ENCODE measurements at places on chromosomes 13 and 19. TPM values are rescaled to one million over a fixed set of nuclear protein-coding genes. Genes with fewer than 3 reads are reported as not detected.

GRCh38 chr13:113912596-113912995, 48.7 kb upstream of the GAS6 start:
- DNase-seq: no peak
- no peaks in the 10 kb centered on the region for H3K4me1 ChIP-seq

GRCh38 chr13:39167018-39167417, 128.8 kb downstream of the NHLRC3 start:
- no peak overlapping the region for H3K4me3 ChIP-seq
- DNase-seq: no peak
- H3K36me3 ChIP-seq: no peaks in the 10 kb centered on the region
- H3K27me3 ChIP-seq: no peaks in the 10 kb centered on the region
- H3K27ac ChIP-seq: no peak overlapping the region

- peaks cover 1% of the 10 kb centered on the region for H3K4me1 ChIP-seq
- no peak for DNase-seq
- peaks cover 78% of the 10 kb centered on the region for H3K36me3 ChIP-seq
- no peaks in the 10 kb centered on the region for H3K27me3 ChIP-seq
These were observed 9.1 kb downstream of the NOP53 start for GRCh38 chr19:47754206-47755064.

IFNL1 gene
- total RNA-seq: not detected

DNA sequence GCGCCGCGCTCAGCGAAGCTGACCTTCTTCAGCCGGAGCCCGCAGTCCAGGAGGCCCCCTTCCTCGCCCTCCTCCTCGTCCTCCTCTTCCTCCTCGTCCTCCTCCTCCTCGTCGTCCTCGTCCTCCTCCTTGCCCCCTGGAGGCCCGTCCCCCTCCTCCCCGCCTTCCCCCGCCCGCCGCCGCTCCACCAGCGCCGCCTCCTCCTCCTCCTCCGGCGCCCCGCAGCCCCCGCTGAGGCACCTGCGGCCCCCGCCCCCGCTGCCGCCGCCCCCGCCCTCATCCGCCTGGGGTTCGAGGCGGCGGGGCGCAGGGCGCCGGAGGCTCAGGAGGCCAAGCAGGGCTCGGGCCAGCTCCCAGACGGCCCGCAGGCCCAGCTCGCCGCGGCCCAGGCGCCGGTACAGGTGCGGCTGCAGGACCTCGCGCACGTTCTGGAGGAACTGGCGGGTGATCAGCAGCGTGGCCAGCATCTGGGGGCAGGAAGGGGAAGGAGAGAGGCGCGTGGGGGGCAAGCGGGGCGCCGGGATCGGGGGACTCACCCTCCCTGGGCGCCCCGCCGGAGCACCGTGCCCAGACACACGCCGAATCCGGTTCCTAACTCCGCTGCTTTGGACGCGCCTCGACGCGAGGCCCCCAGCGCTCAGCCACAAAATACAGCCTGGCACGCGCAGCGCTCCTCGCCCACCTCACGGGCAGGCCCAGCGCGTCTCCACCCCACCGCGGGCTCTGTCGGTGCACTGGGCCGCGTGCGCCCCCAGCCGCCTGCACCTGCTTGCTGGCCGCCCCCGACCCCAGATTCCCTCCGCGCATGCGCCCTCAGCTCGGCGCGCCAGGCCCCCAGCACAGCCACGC, 5.9 kb downstream of the ANO8 start:
- peak overlapping the region; percentile 49 for H3K4me3 ChIP-seq
- H3K4me1 ChIP-seq: peaks cover 26% of the 10 kb centered on the region
- no peaks in the 10 kb centered on the region for H3K36me3 ChIP-seq

DNA sequence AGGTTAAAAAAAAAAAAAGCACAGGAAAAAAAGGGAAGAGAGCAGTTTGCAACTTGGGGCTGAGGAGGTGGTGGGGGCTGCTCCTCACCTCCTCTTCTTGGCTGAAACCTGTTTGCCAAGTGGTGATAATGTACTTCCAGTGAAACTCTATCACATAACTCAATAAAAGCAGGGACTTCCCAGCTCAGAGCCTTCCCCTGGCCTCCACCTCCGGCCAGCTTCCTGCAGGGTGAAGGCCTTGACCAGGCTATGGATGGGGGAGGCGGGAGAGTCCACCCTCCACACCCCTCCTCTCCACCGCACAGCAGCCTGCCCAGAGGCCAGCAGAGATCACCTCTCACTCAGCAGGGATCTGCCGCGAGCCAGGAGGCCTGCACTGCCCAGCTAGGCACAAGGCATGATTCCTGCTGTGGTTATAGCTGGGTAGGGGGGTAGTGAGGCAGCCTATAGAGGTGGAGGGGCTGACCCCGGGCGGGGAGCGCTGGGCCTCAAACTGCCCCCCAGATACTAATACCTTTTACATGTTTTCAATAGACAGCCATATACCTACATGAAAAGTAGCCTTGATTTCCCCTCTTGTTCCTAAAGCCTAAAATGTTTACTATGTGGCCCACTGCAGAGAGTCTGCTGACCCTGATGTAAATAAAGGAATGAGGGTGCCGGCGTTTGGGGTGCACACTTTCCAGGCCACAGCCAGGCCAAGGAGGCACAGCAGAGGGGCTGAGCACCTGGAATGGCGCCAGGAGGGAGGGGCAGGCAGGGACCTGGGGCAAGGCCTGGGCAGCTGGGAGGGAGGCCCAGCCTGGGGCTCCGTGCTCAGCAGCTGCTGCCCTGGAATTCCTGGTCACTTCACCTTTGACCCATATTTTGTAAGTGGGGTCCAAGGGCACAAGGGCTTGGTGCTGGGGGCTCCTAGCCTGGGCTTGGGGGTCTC, 10.3 kb downstream of the ZNF787 start:
- H3K4me1 ChIP-seq: peaks cover 80% of the 10 kb centered on the region
- no peak overlapping the region for H3K4me3 ChIP-seq
- H3K27me3 ChIP-seq: no peaks in the 10 kb centered on the region
- peaks cover 4% of the 10 kb centered on the region for H3K36me3 ChIP-seq
- peak overlapping the region; percentile 78 for H3K27ac ChIP-seq

PLEKHG2 gene
- 70.2 TPM for total RNA-seq

ZNF433 gene
- 9.0 TPM for total RNA-seq

DNA sequence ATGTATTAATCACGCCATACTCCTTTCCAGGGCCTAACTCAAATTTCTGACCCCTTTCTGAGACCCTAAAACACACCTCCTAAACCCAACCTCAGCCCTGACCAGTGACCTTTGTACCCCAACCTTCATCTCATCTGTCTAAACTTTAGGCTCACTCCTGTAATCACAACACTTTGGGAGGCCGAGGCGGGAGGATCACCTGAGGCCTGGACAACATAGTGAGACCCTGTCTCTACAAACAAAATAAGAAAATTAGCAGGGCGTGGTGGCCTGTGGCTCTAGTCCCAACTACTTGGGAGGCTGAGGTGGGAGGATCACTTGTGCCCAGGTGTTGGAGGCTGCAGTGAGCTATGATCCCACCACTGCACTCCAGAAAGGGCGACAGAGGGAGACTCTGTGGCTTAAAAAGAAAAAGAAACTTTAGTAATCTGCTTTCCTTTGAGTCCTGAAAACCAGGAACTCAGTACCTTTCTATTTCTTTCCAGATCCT, 4.7 kb downstream of the RTN2 start:
- DNase-seq: no peak
- H3K4me1 ChIP-seq: peaks cover 26% of the 10 kb centered on the region
- H3K36me3 ChIP-seq: no peaks in the 10 kb centered on the region
- H3K27me3 ChIP-seq: peaks cover 24% of the 10 kb centered on the region

- DNase-seq: no peak
- H3K36me3 ChIP-seq: peaks cover 24% of the 10 kb centered on the region
- peak overlapping the region; percentile 2 for H3K27ac ChIP-seq
These were observed 1.7 kb upstream of the NCLN start for GRCh38 chr19:3183721-3184641.

GRCh38 chr13:75761369-75761768, 125.2 kb downstream of the LMO7 start:
- H3K27ac ChIP-seq: no peak overlapping the region
- no peaks in the 10 kb centered on the region for H3K4me1 ChIP-seq
- peak; percentile 59 for DNase-seq

RINL gene
- 59.7 TPM for total RNA-seq

DNA sequence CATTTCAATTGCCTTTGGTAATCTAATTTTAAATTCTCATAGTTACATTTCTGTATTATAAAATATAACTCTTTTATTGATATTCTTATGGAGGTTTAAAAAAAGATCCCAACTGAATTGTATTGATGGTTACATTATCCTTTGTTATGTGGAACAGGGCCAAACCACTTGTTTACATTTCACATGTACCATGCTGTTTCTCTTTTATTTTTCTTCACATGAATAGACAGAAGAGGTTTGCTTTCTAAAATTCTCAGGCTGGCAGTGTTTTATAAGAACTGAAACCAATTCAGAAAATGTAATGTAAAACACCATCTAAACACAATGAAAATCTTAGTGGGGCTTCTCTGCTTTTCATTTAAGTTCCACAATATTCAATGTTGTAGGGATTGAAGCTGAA, 122.5 kb downstream of the GPC5 start:
- no peaks in the 10 kb centered on the region for H3K4me1 ChIP-seq
- no peak overlapping the region for H3K27ac ChIP-seq
- no peak overlapping the region for H3K4me3 ChIP-seq
- no peaks in the 10 kb centered on the region for H3K36me3 ChIP-seq

DNA sequence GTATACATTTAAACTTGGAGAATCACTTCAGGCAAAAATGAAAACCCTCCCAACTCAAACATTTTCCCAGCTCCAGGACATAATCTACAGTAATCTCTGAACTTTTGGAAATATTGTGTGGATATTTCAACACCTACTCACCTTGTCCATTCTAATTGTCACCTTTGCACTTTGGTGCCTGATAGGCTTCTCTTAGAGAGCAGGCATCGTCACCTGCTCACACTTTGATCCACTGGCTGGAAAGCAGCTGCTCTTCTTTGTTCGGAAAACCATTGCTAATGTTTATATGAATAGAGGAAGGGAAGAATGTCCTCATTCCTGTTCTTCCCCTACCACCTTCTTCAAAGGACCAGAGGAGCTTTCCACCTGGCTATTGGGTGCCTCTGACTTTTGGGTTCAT, 411.2 kb downstream of the FGF9 start:
- H3K4me3 ChIP-seq: no peak overlapping the region
- no peaks in the 10 kb centered on the region for H3K36me3 ChIP-seq
- H3K27me3 ChIP-seq: no peaks in the 10 kb centered on the region
- no peak overlapping the region for H3K27ac ChIP-seq
- H3K4me1 ChIP-seq: no peaks in the 10 kb centered on the region
- no peak for DNase-seq

GRCh38 chr19:8352134-8352827, 9.2 kb upstream of the KANK3 start:
- no peak for DNase-seq
- peaks cover 6% of the 10 kb centered on the region for H3K27me3 ChIP-seq
- no peak overlapping the region for H3K27ac ChIP-seq
- H3K4me3 ChIP-seq: no peak overlapping the region

DNA sequence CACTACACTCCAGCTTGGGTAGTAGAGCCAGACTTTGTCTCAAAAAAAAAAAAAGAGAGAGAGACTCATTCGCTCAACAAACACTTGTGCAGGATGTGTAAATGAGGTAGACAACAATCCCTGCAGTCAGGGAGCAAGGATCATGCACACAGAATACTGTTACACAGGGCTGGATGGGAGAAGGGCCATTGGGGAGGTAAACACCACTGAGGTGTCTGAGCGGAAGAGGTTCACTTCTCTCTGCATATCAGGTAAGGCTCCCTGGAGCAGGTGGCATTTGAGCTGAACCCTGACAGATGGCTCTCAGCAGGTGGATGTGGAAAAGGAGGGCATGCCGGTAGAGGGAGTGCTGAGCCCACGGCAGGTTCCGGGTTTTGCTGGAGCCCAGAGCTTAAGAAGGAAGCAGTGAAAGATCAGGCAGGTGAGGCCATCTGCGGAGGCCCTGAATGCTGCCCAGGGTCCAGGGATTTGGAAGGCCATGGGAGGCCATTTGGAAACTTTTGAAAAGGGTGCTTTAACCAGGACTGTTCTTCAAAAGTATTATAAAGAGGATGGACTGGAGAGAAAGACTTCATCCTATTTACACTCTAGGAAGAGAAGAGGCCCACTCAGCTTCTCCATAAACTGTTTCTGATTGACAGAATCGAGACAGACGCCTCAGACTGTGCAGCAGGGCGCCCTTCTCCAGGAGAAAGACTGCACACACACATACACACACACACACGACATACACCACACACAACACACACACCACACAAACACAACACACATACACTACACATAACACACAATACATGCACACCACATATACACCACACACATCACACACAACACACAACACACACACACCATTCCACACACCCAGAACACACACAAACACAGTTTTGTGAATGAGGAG, 199.4 kb downstream of the USP12 start:
- peaks cover 9% of the 10 kb centered on the region for H3K4me1 ChIP-seq
- no peak overlapping the region for H3K27ac ChIP-seq

GRCh38 chr13:31909864-31910551, 121.6 kb upstream of the FRY start:
- no peak overlapping the region for H3K4me3 ChIP-seq
- H3K27ac ChIP-seq: no peak overlapping the region
- H3K36me3 ChIP-seq: no peaks in the 10 kb centered on the region
- peak; percentile 82 for DNase-seq
- no peaks in the 10 kb centered on the region for H3K4me1 ChIP-seq

ADPRHL1 gene
- total RNA-seq: 0.72 TPM

SPACA4 gene
- not detected for total RNA-seq

DNA sequence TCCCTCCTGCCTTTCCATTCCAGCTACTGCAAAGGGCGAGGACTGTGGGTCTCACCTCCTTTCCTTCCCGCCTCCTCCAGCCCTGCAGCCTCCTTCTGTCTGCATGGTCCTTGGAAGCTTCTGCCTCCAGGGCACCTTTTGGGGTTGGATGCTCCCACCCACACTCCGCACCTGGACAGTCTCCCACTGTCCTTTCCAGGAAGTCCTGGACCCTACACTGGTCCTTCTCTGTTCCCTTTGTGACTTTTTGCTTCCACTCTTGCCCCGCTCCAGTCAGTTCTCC, 130.8 kb downstream of the USP12 start:
- no peak for DNase-seq
- H3K36me3 ChIP-seq: no peaks in the 10 kb centered on the region

PLIN4 gene
- 0.33 TPM for total RNA-seq

IL11 gene
- 0.35 TPM for total RNA-seq

GRCh38 chr13:48275507-48275906, 28.0 kb upstream of the RB1 start:
- no peak overlapping the region for H3K27ac ChIP-seq
- no peaks in the 10 kb centered on the region for H3K4me1 ChIP-seq
- H3K36me3 ChIP-seq: no peaks in the 10 kb centered on the region
- DNase-seq: no peak
- H3K4me3 ChIP-seq: no peak overlapping the region

IQCN gene
- 15.6 TPM for total RNA-seq

GRCh38 chr13:26406791-26407190, 150.7 kb upstream of the WASF3 start:
- peaks cover 9% of the 10 kb centered on the region for H3K36me3 ChIP-seq
- no peak overlapping the region for H3K4me3 ChIP-seq
- no peak for DNase-seq
- H3K27ac ChIP-seq: no peak overlapping the region
- no peaks in the 10 kb centered on the region for H3K27me3 ChIP-seq
- no peaks in the 10 kb centered on the region for H3K4me1 ChIP-seq

GRCh38 chr19:11410682-11411081, 8.4 kb downstream of the RGL3 start:
- H3K27ac ChIP-seq: no peak overlapping the region
- no peaks in the 10 kb centered on the region for H3K36me3 ChIP-seq
- DNase-seq: no peak
- peaks cover 2% of the 10 kb centered on the region for H3K27me3 ChIP-seq

All from natural killer cell (primary cell).